ENCODE measurements at places on chromosomes 16 and 17.

GRCh38 chr16:15607700-15608396 is 35.1 kb downstream of the MARF1 start:
- DNase-seq, result no peak

DNA sequence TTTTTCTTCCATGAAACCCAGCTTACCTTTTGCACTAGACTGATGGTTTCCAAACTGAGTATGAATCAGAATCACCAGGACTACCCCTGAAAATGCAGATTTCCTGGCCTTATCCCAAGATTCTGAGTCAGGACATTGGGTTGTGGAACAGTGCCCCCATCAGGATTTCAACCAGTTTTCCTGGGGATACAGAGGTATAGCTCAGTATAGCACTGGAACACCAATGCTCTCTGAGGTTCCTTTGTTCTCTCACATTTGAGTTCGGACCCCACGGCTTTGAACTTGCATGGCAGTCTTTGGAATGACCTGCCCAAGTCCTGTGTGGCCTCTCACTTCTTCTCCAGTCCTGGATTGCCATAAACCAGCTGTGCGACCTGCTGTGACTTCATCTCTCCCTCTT is 12.8 kb upstream of the CCL8 start:
- DNase-seq, result no peak

GRCh38 chr16:55543472-55543871 is 23.0 kb upstream of the CAPNS2 start:
- DNase-seq, result no peak

- DNase-seq, result no peak
Measured at GRCh38 chr16:56849690-56850680, 15.0 kb upstream of the SLC12A3 start.

DNA sequence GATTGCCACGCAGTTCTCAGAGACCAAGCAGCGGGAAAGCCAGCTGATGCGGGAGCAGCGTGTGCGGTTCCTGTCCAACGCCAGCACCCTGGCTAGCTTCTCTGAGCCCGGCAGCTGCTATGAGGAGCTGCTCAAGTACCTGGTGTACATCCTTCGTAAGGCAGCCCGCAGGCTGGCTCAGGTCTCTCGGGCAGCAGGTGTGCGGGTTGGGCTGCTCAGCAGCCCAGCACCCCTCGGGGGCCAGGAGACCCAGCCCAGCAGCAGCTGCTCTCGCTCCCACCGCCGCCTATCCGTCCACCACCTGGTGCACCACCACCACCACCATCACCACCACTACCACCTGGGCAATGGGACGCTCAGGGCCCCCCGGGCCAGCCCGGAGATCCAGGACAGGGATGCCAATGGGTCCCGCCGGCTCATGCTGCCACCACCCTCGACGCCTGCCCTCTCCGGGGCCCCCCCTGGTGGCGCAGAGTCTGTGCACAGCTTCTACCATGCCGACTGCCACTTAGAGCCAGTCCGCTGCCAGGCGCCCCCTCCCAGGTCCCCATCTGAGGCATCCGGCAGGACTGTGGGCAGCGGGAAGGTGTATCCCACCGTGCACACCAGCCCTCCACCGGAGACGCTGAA is 15.2 kb downstream of the CACNA1G start:
- no peak for DNase-seq

DNA sequence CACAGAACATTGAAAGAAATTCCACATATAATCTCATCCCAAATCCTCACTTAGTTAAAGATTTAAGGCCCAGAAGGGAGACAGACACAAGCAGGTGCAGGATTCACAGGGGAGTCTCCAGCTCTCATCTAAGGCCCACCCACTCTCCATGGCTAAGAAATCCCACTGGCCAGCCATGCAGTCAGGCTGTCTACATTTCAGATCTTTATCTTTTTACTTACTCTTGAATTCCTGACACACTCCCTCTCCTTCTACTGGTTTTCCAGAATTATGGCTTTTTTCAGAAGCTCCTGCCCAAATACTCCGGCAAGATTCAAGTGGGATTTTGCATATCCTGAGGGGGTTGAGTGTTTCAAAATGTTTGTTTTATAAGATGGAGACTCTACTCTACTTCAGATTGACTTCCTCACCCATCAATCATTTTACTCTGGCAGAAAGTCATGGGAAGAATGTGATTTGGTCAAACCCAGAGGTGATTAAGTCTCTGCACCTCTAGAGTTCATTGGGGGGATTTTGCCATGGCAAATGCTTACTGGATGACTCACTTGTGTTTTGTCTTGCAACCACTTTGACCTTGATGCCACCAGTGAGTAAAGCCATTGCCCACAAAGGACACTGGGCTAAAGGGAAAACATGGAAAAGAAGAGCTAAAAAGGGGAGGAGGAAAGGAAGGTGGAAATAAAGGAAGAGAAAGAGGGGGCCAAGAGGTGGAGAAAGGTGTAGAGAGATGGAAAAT is 688.8 kb upstream of the SALL1 start:
- DNase-seq, result no peak

DNA sequence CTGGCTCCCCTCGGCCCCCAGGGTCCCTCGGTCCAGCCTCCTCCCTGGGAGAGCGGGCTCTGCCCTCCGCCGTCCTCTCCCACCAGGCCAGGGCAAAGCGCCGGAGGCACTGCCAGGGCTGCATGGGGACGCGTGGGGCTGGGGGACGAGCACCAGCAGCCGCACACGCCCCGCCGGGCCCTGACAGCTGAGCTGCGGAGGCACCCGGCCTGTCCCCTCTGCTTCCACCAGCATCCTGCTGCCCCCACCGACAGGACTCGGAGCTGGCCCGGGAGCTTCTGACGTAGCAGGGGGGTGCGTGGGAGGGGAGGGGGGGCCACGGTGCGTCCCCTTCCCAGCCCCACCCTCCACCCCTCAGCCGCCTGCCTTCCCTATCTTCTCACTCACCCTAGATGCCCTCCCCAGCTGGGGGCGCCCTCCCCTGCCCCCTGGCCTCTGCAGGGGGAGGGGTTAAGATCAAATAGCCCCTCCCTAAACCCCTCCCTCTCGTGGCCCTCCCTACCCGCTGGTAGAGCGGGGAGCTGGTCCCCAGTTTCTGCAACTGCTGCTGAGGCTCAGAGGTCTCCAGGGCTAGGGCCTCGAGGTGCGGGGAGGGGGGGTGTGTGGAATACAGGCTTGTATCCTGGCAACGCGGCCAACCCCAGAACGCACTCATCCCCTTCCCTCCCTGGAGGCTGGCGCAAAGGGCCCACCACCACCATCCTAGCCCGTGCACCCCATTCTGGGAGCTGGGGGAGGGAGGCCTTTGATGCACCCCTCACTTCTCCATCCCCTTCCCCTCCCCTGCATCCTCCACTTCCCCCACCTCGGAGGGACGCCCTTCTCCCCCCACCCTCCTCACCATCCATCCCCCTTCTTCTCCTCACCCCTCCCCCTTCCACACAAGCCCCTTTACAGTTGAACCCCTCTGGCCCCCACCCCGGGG is 1.0 kb downstream of the SRCIN1 start:
- peak; percentile 52 for DNase-seq

DNA sequence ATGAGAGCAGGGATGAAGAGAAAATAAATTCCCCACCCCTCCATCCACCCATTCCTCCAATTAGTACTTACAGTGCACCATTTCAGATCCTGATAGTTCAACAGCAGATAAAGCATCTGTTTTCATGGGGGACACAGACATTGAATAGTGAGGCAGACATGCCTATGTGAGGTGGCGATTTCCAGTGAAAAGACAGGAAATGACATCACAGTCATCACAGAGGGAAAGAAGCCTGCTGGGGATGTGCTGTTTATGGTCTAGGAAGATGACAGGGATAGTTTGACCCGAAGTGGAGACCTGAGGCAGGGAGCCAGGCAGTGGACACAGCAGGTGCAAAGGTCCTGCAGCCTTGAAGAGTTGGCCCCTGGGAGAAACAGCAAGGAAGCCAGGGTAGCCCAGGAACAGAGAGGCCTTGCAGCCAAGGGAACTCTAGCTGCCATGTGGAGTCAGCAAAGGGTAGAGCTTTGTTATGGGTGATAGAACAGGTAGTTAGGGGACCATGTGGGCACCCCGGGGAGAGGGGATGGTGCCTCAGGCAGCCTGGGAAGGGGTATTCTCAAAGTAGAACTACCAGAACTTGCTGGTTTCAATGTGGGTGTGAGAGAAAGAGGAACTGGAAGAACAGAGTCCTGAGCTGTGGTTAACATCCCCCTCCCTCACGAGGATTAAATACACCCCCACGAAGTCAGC is 256.6 kb downstream of the CPPED1 start:
- DNase-seq, result no peak

GRCh38 chr17:74704544-74704943 is 8.2 kb downstream of the CD300LF start:
- no peak for DNase-seq

- DNase-seq, result no peak
Measured at GRCh38 chr16:73302942-73303341, 255.0 kb upstream of the ZFHX3 start.

- DNase-seq, result no peak
Measured at GRCh38 chr16:11175787-11176341, 80.1 kb downstream of the SOCS1 start.

GRCh38 chr16:59591480-59591879 is 857.4 kb upstream of the GOT2 start:
- DNase-seq, result no peak

GRCh38 chr16:49454426-49455180 is 81.0 kb downstream of the C16orf78 start:
- no peak for DNase-seq

GRCh38 chr16:87895641-87896141 is 26.4 kb upstream of the SLC7A5 start:
- no peak for DNase-seq

DNA sequence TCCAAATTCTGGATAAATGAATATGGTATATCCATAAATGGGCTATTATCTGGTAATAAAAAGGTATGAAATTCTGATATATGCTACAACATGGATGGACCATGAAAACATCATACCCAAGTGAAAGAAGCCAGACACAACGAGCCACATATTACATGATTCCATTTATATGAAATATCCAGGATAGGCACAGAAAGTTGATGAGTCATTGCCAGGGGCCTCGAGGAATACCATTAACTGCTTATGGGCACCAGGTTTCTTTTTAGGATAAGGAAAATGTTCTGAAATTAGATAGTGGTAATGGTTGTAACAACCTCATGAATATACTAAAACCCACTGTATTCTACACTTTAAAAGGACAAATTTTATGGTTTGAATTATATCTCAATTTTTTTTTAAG is 123.2 kb downstream of the PITPNC1 start:
- DNase-seq, result no peak

DNA sequence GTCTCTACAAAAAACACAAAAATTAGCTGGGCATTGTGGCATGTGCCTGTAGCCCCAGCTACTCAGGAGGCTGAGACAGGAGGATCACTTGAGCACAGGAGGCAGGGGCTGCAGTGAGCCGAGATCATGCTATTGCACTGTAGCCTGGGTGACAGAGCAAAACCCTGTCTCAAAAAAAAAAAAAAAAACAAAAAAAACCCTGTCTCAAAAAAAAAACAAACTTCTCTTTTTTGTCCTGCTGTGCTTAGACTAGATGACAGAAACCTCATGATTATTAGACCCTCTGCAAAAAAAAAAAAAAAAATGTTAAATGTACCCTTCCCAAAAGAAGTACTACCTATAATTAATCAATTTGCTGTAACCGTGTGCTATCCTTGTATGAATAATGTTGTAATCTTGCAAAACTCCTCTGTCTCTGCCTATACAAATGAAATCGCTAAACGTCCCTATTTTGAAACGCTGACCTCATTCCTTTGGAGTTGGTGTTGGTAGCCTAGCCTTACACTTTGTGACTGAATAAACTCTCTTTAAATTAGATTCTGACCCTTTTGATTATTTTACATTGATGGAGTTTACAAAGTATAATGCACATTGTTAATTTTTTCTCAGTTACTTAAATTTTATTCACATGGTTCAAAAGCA is 13.6 kb upstream of the DHRS7B start:
- no peak for DNase-seq

DNA sequence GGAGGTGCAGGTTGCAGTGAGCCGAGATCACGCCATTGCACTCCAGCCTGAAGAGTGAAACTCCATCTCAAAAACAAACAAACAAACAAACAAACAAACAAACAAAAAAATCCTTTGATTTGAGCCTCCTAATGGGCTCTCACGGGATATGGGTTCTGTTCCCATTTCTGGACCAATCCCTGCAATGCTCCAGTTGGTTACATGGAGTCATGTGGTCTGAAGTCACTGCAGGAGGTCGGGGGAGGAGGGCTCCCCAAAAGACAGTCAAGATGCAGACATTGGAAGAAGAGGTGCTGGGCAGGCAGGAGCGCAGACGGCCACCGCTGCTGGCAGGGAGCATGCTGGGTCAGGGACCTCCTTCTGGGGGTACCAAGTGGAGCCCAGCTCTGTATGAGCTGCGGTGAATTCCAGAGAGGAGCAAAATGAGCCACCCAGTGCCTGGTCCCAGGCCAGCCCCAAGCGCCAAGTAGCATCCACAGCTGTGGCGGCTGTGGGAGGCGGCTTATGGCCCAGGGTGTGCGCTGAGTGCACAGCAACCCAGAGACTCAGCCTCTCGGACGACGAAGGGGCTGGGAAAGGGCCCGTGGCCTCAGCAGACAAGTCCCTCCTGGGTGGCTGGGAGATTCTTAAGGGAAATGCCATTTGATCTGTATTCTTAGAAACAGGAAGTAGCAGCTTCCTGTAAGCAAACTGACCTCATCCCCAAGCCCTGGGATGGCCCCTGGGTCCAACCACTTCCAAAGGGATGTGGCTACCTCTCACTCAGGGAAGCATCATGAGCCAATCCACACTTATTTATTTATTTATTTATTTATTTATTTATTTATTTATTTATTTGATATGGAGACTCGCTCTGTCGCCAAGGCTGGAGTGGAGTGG is 19.6 kb upstream of the ATP2A3 start:
- DNase-seq, result no peak

- DNase-seq, result no peak
Measured at GRCh38 chr16:25033852-25034251, 18.7 kb upstream of the ARHGAP17 start.

DNA sequence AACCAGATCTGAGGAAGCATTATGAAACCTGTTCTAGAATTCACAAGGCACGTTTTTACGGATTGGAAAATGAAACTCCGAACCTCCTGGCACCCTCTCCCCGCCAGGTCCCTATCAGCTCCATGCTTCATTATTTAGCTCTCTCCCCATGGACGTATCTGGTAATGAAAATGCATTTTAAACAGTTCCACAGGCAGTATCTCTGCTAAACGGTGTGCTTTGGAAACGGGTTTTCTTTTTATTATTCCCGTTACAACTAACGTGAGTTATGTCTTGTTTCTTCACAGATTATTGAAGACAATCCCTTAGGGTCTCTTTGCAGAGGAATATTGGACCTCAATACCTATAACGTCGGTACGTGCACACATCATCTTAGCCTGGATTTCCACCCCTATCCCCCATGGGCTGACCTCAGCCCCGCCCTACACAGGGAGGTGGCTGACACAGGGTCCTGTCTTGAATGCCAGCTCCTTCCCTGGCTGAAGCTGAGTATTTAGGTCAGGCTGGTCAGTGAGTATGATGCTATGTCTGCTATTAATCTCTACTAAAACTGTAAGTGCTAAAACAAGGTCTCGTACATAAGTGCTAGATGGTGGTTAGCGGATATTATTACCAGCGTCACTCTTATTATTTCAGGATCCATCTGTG is 82.9 kb downstream of the SDR42E1 start:
- no peak for DNase-seq

GRCh38 chr17:38656959-38657823 is 17.6 kb downstream of the EPOP start:
- peak; percentile 74 for DNase-seq
